ENCODE measurements at places on chromosomes 3 and 15. TPM values are rescaled to one million over a fixed set of nuclear protein-coding genes. Genes with fewer than 3 reads are reported as not detected.

- DNase-seq, result no peak
Measured at GRCh38 chr3:116140100-116140689, 305.1 kb downstream of the LSAMP start.

- DNase-seq, result no peak
Measured at GRCh38 chr15:48333540-48333939, 2.3 kb downstream of the DUT start.

DNA sequence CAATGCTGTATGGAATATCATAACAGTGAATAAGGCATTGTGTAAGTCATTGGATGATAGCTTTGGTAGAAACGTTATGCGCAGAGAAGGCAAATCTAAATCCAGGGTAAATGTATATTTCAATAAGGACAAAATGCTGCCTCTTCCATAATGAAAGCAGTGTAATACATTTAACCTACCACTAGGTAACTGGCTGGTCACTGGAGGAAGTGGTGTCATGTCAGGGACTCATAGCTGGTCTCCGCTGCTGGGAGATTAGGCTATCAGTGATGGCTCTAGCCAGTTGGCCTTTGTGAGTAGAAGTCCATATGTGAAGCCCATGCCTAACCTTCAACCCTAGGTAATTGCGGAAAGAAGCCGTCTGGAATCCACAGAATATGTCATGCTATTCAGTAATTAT, 140.9 kb downstream of the NLGN1 start:
- DNase-seq, result no peak

- DNase-seq, result no peak
Measured at GRCh38 chr15:68983961-68984481, 30.5 kb upstream of the NOX5 start.

GRCh38 chr3:169871129-169871886, 1.6 kb upstream of the LRRC31 start:
- DNase-seq, result no peak

- no peak for DNase-seq
Measured at GRCh38 chr3:84444726-84445521, 513.9 kb upstream of the CADM2 start.

DNA sequence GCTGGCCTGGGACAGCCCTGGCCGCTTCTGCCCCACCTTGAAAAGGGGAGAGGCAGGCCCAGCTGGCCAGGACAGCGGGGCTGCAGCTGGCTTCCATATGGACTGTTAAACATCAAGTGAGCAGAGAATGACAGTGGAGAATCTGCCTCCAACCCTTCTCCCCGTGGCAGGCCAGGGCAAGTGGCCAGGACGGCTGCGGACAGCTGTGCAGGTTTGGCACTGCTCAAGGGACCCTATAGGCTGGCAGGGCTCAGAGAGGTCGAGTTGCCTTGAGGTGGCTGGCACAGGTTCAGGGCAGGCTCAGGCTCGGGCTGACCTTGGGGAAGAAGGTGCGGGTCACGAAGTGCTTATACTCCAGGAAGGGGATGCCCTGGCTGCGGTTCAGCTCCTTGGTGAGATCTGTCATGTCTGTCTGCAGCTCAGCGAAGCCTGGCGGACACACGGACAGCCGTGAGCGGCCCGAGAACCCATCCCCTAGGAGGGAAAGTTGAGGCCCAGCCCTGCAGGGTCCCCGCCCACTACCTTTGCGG, 24.3 kb downstream of the H1-8 start:
- DNase-seq, result no peak

- no peak for DNase-seq
Measured at GRCh38 chr15:40844696-40845030, 815 bp downstream of the SPINT1 start.

DNA sequence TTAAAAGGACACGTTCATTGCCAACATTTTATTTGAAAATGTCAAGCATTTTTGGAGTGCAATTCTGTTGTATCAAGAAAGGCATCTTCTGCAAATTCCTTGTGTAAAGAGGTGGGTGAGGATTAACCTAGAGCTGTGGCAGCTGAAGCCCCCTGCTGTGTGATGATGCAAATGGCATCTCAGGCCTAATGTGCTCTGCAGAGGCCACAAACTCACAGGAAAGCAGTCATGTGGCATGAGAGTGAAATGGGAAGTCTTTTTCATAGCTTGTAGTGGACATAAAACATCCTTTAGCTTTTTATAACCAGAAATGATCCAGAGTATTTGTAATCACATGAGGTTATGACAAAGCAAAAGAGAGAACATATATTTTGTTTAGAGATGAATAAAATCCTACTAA, 6.4 kb downstream of the CADM2 start:
- peak; percentile 78 for DNase-seq

DNA sequence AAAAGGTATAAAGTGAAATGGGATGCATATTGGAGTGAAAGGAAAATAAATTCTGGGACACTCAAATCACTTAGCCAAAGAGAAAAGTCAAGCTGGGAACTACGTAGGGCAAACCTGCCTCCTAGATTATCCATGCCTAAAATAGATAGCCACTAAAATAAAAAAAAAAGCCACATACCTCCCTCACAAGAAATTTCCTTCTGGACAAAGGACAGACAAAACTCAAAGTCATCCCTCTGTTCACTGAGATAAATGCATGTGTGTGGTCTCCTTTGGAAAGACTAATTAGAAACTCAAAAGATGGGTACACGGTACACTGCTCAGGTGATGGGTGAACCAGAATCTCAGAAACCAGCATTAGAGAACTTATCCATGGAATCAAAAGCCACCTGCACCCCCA, 65.2 kb upstream of the MME start:
- DNase-seq, result no peak

DNA sequence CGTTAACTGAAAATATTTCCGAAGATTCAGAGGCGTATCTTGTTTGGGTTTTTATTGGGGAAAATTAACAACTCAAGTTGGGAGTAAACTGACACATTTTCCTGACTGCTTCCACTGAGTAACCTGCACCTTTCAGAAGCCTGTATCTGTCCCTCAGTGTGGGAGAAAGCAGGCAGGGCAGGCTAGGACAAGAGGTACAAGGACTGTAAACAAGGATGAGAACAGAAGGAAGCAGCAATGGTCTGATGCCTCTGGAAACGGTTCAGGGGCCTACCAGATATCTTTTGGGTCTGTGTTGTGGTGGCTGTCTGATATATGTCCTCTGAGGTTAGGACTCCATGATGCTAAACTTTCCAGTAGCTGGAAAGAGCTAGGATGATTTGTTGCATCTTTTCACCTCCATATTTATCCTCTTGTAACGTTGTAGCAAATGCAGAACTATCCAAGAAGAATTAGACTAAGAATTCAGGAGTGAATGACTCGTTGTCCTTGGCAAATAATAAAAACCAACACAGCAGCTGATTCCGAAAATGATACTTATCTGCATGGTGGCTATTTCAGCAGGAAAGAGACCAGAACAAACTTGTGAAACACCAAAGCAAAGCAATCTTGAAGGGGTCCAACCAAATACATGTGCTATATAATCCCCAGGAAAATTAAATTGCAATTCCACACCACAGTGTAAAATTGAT, 195.9 kb upstream of the ICE2 start:
- DNase-seq, result no peak

GRCh38 chr3:61132062-61132461, 119.2 kb downstream of the FHIT start:
- DNase-seq, result no peak

TOMM70 gene
- 53.0 TPM for total RNA-seq

HIGD2B gene
- not detected for total RNA-seq

ITPKA gene
- 0.77 TPM for total RNA-seq

RARRES1 gene
- 0.81 TPM for total RNA-seq

All from H9 (cell line).